Right forelimb (tissue), 1 donor: ENCODE measurements at places on chromosomes 5 and 9.

DNA sequence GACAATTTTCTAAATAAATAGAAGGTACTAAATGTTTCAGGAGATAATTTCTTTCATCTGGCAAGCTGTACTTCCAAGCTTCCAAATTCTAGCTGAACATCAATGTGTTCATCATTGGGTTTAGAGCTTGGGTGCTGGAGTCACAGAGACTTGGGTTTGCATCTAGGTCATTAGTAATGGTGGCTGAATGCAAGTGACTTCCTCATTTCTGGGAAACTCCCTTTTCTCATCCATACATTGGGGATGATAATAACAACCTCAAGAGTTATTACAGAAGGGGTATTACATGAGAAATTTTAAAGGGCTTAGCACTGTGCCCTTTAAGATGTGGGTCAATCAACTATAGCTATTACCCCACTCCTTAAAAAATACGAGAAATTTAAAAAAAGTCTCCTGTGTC, 41.1 kb upstream of the KLF4 start:
- no peak for DNase-seq

GRCh38 chr5:42491699-42492098, 68.5 kb downstream of the GHR start:
- no peak for DNase-seq

- no peak for DNase-seq
Measured at GRCh38 chr5:103542441-103542840, 20.1 kb downstream of the NUDT12 start.

- no peak for DNase-seq
Measured at GRCh38 chr9:110382731-110383130, 45.1 kb upstream of the TXNDC8 start.

DNA sequence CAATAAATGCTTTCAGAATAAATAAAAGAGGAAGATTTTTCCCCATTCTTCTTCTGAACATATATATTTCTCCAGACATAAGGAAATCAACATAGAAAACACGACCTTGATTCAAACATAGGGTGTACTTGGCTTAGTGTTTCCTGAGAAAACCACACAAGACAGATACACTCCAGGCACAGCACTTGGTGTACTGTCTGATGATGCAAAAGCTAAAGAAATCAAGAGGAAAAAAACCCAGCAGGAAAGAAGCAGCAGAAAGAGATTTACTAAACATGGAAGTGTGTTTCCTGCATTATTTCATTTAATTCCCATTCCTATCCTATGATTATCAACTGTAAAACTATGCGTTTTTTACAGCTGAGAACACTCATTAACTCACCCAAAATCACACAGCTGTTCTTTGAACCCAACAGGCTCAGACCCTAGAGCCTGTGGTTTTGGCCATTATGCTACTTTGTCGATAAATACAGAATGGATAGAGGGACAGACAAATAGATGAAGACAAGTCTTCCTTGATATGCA, 46.1 kb downstream of the NIPAL4 start:
- no peak for DNase-seq

GRCh38 chr5:172670005-172670402, 28.9 kb downstream of the NEURL1B start:
- no peak for DNase-seq

- DNase-seq, result no peak
Measured at GRCh38 chr5:61281686-61282085, 50.4 kb upstream of the ZSWIM6 start.

GRCh38 chr9:91795598-91796241, 154.3 kb downstream of the ROR2 start:
- no peak for DNase-seq

DNA sequence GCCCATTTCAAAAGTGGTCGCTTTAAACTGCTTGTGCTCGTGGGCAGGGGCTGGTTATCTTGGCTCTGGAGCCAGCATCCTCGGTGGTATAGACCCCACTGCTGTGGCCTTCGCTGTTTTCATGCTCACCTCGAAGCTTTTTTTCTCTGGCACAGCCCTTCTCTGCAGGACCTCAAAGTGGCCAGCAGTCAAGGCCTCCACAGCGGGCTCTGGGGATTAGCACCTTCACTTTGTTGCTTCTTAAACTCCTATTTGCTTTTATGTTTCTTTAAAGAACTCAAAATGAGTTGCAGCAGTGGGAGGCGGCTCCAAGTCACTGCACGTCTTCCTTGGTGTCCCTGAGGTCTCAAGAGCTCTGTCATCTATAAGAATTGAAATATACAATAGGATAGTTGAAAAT, 165.1 kb downstream of the CACNA1B start:
- DNase-seq, result no peak

GRCh38 chr9:127418037-127418471, 6.1 kb upstream of the ZNF79 start:
- DNase-seq, result no peak

DNA sequence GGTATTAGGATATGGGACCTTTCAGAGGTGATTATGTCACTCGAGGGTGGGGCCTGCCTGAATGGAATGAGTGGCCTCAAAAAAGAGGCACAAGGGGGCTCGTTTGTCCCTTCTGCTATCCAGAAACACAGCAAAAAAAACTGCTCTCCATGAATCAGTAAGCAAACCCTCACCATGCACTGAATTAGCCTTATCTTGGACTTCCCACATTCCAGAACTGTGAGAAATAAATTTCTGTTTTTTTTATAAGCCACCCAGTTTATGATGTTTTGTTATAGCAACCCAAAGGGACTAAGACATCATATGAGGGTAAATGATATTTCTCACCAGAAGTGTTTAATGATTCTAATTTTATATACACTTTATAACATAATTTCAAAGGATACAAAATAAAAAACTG, 476.6 kb upstream of the EDIL3 start:
- DNase-seq, result no peak

- DNase-seq, result no peak
Measured at GRCh38 chr5:90881626-90882150, 323.1 kb downstream of the ADGRV1 start.
